ENCODE measurements at places on chromosomes 12 and 14. TPM values are rescaled to one million over a fixed set of nuclear protein-coding genes. Genes with fewer than 3 reads are reported as not detected.

GRCh38 chr14:90695997-90696660 lies 120.1 kb downstream of the TTC7B start:
- no peak for DNase-seq

Gene HOXC9
- total RNA-seq = 5.9 TPM

DNA sequence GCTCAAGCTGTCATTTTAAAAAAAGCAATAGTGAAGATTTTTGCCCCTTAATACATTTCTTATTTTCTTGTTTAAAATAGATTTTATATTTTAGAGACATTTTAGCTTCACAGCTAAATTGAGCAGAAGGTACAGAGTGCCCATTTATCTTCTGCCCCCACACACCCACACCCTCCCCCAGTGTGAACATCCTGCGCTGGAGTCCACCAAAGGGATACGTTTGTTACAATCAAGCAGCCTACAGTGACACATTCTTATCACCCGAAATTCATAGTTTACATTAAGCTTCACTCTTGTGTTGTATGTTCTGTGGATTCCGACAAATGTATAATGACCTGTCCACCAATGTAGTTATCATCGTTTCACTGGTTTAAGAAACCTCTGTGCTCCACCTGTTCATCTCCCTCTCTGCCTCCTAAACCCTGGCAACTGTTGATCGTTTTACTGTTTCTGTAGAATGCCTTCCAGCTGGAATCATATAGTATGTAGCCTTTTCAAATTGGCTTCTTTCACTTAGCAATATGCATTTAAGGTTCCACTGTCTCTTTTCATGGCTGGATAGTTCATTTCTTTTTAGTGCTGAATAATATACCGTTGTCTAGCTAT lies 91.0 kb upstream of the TRAF3 start:
- no peak for DNase-seq

GRCh38 chr14:89486505-89486904 lies 69.5 kb upstream of the FOXN3 start:
- DNase-seq = no peak

- DNase-seq = no peak
Measured at GRCh38 chr12:132176920-132177551, 32.8 kb downstream of the NOC4L start.

Gene ZDHHC17
- total RNA-seq = 25.0 TPM

Gene RFLNA
- 1.7 TPM for total RNA-seq

DNA sequence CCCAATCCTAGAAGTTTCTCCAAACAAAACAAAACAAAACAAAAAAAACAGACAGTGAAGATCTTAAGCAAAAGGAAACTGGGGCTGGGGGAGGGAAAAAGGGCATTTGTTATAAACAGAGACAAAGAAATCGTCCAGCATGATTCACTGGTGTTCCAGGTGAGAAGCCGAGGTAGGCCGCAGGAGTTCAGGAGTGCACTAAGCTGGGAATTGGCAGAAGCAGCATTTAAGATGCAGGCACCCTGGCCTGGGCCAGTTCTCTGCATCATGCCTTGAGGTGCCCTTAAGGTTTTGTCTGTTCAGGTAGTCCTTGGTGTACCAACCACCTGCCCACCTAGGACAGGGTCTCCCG lies 11.2 kb downstream of the TBX3 start:
- DNase-seq = no peak

- DNase-seq = no peak
Measured at GRCh38 chr12:94220804-94221203, 72.4 kb downstream of the PLXNC1 start.

DNA sequence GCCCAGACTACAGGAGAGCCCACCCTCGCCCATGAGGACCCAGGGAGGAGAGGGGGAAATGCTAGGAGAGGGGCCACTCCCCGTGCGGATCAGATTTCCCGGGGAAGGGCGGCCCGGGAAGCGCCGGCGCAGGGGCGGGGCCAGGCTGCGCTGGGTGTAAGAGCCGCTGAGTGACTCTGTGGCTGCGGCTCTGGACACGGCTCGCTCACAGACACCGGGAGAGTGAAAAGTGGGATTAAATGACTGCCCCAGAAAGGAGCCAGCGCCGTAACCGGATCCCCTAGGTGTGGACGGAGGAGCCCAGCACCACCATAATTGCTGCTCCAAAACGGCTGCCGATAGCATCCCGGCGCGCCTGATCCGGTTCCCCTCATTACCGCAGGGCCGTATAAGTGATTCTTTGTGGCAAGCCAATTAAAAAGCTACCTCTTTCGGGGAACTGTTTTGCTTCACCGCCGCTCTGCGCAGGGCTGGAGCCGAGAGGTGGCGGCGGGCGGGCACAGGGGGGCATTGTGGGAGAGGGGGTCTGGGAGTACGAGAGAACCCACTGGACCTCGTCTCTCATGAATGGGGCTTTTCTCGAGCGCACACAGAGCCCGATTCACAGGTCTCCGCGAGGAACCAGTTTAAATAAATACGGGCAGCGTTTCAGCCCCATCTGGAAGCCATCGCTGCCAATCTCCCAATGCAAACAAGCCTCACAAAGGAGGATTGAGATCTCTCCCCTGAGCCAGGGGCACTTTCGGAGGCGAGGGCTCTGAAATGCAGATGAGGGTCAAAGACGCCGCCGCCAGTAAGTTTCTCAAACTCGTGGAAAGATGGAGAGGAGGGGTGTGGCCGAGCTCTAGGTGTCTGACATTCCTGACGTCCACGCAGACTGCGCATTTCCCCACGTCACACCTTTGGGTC lies 2.5 kb downstream of the COL2A1 start:
- peak; percentile 59 for DNase-seq

DNA sequence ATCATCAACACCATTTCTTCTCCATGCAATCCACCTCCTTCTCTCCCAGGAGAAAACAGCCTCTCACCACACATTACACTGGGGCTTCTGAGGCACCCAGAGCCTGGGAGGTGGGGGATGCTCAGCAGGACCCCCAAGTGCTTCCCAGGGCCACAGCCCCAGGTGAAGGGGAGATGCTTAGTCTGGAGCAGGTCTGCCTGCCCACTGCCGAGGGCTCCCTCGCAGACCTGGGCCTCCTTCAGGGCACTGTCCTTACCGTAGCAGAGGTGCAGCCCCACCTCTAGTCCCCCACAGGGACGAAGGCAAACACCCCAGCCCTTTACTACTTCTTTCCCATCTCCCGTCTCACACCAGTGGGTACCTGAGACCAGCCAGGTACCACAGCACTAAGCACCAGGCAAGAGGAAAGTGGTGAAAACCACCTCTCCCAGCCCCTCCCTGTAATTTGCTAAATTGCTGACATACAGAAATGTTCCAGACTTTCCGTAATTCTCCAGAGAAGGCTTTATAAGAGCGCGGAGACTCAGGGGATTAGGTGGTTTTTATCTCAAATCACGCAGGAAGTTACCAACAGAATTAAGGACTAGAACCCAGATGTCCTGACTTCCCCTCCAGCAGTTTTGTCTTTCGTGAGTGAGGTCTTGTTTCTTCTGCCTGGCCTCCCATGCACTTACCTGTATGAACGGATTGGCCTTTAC lies 59.0 kb downstream of the PLEKHG3 start:
- DNase-seq = no peak

- DNase-seq = no peak
Measured at GRCh38 chr14:72975770-72976169, 49.5 kb downstream of the DCAF4 start.

DNA sequence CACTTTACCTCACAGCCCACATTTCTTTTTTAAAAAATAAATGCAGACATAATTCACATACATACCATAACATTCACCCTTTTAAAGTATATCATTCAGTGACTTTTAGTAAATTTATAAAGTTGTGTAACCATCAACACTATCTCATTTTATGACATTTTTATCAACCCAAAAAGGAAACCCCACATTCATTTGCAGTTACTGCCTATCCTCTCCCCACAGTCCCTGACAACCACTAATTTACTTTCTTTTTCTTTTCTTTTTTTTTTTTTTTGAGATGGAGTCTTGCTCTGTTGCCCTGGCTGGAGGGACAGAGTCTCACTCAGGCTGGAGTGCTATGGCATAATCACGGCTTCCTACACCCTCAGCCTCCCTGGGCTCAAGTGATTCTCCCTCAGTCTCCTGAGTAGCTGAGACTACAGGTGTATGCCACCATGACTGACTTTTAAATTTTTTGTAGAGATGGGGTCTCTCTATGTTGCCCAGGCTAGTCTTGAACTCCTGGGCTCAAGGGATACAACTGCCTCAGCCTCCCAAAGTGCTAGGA lies 1.5 kb upstream of the EP400 start:
- no peak for DNase-seq

DNA sequence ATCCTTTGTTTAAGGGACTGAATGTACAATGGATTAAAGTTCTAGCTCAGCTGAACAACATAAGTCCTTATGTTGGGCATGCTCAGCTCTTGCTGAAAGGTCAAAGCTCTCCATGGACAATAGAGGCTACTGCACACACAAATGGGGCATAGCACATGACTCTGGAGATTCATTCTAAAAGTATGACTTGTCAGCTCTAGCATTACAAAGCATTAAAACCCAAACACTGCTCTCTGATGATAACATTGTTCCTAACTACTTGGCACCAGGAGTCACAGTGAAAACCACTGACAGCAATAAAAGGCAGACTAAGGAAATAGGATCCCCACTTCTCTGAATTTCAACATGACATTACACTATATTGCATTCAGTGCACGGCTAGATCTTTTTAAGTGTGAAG lies 21.9 kb upstream of the FSCB start:
- DNase-seq = peak; percentile 2

DNA sequence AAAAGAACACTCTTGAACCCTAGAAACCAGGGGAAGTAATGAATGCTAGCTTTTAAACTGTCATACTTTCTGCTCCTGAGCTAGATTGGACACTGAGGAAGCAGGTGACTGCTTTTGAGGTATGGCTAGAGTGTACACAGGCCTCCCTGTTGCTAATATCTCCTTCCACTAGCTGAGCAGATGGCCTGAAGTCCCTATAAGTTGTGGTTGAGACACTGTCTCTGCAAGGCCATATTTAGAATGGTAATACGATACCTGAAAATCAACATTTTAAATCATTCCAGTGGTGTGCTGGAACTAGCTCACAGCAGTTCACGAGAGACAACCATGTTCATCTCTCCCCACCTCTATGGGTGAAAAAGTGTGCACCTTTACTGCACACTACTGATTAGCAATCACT lies 46.4 kb upstream of the BMP4 start:
- peak; percentile 8 for DNase-seq

GRCh38 chr12:59079002-59079401 lies 158.7 kb upstream of the LRIG3 start:
- no peak for DNase-seq

Gene KRT85
- total RNA-seq = not detected

- DNase-seq = no peak
Measured at GRCh38 chr12:13436182-13436581, 239.7 kb downstream of the EMP1 start.

Gene PPFIA2
- total RNA-seq = 0.20 TPM

GRCh38 chr14:99794151-99794780 lies 1.1 kb downstream of the EML1 start:
- DNase-seq = no peak

Gene DHRS2
- total RNA-seq = 7.1 TPM

- DNase-seq = no peak
Measured at GRCh38 chr12:76547526-76547925, 12.0 kb downstream of the OSBPL8 start.

DNA sequence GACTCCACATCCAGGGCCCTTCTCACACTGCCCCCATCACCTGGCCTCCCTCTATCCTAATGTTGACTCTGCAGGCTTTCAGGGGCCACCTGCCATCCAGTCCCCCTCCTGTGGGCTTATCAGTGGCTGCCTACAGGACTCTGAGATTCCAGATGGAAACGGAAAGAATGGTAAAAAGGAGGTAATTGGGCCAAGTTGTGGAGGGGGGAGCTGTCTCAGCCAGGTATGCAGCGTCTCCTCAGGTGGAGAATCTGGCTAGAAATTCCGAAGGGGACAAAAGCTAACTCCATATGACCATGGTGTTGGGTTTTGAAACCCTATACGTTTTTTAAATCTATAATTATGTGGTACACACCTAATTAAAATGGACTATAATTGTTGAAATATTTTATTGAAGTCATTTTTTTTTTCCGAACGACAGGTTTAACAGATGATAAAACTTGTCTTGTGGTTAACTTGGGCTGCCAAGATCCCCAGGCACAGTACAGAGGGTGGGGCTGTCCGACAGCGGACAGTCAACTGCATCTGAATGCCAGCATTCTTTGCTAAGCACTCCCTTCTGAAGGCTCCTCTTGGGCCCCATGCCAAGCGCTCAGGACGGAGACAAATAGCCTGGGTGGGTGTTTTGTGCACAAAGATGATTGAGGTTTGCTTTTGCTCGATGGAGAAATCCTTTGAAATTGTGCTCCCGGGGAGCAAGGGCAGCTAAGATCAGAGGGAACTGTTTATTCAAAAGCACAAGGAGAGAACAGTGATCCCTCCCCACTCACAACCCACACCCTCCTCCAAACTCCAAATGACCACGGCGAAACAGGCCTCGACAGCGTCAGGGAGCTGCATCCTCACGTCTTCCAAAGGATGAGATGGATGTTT lies 365.6 kb downstream of the BCL11B start:
- DNase-seq = peak; percentile 96

- DNase-seq = no peak
Measured at GRCh38 chr14:78764240-78764639, 594.1 kb downstream of the NRXN3 start.

GRCh38 chr12:83123039-83123438 lies 436.3 kb downstream of the TMTC2 start:
- DNase-seq = no peak

Gene ENDOU
- total RNA-seq = not detected

- DNase-seq = no peak
Measured at GRCh38 chr12:114131824-114132223, 165.7 kb upstream of the RBM19 start.

Gene KCNJ8
- total RNA-seq = not detected

DNA sequence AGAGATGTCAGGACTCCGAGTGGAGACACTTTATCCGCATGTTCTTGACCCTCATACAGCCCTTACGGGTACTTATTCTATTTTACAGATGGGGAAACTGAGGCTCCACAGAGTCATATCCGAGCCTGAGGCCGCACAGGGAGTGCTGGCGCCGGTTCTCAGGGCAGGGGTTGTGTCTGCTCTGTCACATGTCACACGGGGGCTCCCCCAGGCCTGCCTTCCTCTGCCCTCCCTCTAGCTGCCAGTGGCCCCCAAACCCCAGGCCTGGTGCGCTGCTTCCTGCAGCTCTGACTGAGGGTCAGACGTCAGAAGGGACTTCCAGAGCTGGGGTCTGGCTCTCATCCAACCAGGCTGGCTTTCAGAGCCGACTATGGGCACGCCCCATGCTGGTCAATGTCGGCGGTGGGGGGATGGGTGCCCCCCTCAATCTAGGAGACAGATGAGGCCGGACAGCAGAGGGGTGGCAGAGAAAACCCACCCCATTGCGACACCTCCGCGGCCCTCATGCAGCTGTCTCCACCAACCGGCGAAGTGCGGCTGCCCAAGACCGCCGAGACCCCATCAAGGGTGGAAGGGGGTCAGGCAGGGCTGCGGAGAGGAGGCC lies 811 bp upstream of the INF2 start:
- DNase-seq = no peak

DNA sequence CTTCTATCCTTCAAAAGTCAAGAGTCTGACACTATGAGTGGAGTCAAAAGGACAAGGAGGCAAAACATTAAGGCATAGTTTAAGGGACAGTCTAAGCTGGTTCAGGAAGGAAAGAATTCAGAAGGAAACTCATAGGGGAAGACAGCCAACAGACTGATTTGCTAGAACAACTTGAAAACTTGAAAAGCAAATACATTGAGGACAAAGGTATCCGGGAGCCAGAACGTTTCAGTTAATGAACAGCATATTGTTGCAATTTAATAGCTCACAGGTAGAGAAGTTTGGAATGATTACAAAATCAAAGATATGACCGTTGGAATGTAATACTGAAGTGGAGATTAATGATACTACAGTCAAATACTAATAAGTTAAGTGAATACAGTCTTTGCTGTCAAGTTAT lies 312.8 kb upstream of the RPL10L start:
- DNase-seq = no peak

Gene MSRB3
- 27.7 TPM for total RNA-seq

Gene C12orf56
- total RNA-seq = not detected
